ENCODE measurements at places on chromosomes 6 and 20.

DNA sequence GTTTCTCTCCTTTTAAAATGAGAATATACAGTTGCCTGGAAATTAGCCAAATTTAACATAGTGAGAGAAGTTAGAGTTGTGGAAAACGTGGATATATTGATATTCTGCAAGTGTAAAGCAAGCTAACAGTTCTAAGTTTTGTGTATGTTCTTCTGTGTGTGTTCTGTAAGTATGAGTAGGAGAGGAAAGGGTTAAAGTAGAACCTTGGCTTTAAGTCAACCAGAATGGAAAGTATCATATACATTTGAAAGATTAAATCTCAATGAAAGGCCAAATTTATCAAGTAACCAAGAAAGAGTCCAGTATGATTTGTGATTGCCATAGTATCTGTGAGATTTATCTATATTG lies 30.0 kb upstream of the BAG2 start:
- no peak for DNase-seq

DNA sequence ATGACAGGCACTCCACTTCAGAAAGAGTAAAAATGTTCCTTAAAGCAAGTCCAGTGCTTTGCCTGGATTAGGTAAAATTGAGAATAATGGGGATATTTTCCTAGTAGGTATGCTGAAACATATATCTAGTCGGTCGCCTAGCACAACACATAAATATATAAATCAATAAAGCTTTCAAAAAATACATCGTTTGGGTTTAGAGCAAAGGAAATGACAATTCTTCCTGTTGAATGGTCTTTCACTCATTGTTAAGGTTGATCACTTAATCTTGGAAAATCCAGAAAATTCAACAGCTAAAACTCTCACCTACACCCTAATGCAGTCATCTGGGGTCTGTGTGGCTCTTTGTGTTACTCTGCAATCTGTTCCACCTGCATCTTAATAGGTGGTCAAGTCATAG lies 13.9 kb downstream of the HAO1 start:
- DNase-seq, result no peak

- DNase-seq, result no peak
These were observed 97.3 kb downstream of the BMP7 start for GRCh38 chr20:57169162-57169561.

GRCh38 chr6:52260634-52261033 lies 16.3 kb upstream of the IL17F start:
- DNase-seq, result no peak

GRCh38 chr6:40569162-40569910 lies 17.8 kb downstream of the LRFN2 start:
- no peak for DNase-seq

DNA sequence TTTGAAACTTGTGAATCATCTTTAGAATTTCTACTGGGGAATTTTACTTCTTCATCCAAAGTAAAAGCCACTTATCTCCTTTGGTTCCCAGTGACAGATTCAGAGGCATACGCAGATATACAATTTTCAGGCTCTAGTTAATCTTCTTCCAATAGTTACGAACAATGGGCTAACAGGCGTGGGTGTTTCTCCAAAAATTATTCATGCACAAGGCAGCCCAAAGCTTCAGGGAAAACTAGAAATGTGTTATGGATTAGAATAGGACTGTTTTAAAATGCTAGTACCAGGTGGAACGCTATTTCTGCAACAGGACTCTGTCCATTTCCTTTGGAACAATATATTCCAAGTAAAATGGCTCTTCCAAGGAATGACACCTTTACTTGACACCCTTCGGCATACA lies 102.2 kb downstream of the ZNF217 start:
- no peak for DNase-seq

- no peak for DNase-seq
These were observed 136.3 kb downstream of the MRPL14 start for GRCh38 chr6:43990627-43991619.

DNA sequence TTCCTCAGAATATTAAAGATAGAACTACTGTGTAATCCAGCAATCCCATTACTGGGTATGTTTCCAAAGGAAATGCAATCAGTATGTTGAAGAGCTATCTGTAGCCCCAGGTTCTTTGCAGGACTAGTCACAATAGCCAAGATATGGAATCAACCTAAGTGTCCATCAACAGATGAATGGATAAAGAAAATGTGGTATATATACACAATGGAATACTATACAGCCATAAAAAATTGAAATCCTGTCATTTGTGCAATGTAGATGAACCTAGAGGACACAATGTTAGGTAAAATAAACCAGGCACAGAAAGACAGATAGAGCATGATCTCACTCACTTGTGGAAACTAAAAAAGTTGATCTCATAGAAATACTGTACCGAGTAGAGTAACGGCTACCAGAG lies 306.0 kb upstream of the MARCKS start:
- DNase-seq, result no peak

GRCh38 chr6:98039443-98039842 lies 756.4 kb upstream of the MMS22L start:
- no peak for DNase-seq

- no peak for DNase-seq
These were observed at the start of gene BMP7 for GRCh38 chr20:57266291-57267157. Gene BMP7 (minus strand): TSS chr20:57266641. CDS start chr20:57266122, 519 bp downstream.

GRCh38 chr20:62007127-62007647 lies 58.5 kb downstream of the TAF4 start:
- DNase-seq, result no peak

- no peak for DNase-seq
These were observed 27.4 kb upstream of the CAP2 start for GRCh38 chr6:17365961-17366360.

DNA sequence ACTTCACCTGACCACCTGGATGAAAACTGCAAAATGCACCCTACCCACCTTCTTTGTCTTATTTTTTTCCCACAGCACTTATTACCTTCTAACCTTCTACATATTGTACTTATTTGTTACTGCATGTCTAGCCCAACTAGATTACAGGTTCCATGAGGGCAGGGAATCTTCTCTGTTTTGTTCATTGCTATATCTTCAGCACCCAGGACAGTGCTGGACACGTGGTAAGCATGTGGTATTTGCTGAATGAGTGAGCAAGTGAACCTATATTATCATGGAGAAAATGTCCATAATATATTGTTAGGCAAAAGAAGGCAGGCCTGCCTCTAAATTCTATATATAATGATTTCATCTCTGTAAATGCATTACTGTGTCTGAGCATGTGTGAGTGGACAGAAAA lies 107.0 kb downstream of the TRERF1 start:
- no peak for DNase-seq

DNA sequence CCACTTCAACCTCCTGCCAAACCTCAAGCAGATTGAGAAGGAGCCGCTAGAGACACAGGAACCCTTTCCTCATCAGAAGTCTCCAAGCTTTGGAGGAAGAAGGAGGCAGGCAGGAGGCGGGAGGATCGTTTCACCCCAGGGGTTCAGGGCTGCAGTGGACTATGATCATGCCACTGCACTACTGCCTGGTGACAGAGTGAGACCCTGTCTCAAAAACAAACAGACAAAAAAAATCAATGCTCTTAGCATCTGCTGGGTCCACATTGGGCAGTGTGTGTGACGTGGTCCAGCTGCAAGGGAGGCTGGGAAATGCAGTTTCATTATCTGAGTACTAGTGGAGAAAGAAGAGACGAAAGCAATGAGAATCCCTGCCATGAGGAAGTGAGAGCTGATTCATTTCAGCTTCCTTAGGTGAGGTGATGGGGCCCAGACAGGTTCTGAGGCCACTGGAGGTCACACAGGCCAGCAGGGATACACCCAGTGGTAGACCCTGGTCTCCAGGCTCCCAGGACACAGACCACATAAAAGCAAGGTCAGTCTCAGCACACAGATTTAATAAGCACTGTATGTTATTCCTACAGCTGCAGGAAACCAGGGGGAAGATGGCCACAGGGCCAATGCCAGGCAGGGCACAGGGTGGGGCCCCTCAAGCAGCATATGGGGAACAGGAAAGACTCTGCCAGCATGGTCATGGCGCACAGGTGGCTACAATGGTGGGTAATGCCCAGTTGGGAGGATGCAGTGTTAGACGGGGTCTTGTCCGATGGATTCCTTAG lies 4.3 kb downstream of the GFRA4 start:
- no peak for DNase-seq

DNA sequence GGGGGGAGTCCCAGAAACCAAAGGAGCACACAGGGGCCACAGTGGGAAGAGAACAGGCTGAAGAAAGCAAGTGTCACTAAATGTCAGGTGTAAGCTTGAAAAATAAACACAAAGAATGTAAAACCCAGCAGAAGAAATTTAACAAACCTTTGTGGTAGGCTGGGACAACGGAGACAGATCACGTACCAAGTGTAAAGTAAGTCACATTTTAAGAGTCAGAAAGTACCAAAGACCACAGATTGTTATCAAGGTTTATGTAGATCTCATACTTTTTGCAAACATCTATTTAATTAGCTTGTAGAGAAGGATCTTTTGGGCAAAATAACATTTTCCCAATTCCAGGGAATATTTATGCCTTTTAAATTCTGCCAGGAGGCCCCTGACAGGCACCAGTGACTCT lies 1.6 kb downstream of the CLIC5 start:
- DNase-seq, result no peak

GRCh38 chr20:37804584-37805566 lies 98.1 kb upstream of the VSTM2L start:
- no peak for DNase-seq

GRCh38 chr20:5090191-5090590 lies 29.6 kb downstream of the PCNA start:
- no peak for DNase-seq

GRCh38 chr6:34701199-34701598 lies 4.6 kb upstream of the ILRUN start:
- no peak for DNase-seq

DNA sequence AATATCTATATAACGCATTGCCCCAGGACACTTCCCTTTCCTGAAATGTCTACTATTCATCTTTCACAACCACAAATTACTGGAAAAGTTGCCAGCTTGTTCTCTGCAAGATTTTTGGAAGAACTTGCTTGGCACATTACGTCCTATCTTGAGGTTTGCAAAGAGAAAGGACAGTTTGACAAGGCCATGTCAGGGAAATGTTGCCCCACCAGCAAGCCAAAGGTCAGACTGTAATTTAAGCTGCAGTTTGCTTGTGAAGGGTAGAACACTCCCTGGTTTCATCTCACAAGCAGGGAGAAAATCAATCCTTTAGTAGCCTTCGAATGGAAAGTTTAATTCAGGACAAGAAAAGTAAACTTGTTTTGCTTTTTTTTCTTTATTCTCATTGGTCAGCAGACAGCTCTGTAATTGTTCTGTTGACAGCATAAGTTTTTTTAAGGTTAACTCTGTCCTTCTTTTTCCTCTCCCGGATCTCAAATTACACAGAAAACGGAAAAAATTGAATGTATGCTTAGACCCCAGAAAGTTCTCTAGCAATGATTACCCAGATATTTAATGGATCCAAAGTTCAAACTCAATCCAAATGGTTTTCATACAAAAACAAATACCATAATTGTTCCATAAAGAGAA lies 541.8 kb upstream of the NRSN1 start:
- no peak for DNase-seq

GRCh38 chr6:142349215-142349823 lies 47.5 kb downstream of the ADGRG6 start:
- DNase-seq, result no peak

DNA sequence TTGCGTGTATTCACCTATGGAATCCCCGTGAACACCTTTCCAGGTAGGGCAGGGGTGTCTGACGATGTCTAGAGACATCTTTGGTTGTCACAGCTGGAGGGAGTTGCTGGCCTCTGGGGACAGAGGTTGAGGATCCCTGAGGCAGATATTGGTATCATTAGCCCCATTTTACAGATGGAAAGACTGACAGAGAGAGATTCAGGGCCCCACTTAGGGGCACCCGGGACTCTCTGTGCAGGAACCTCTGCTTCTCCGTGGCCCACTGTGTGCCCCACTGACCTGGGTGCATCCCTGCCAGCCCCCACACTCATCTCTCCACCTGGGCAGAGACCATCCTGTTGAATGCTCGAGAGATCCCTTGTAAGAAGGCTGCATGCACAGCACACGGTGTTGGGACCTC lies 111.2 kb downstream of the EDN3 start:
- no peak for DNase-seq

- DNase-seq, result no peak
These were observed 48.7 kb upstream of the GATA5 start for GRCh38 chr20:62524505-62524911.

DNA sequence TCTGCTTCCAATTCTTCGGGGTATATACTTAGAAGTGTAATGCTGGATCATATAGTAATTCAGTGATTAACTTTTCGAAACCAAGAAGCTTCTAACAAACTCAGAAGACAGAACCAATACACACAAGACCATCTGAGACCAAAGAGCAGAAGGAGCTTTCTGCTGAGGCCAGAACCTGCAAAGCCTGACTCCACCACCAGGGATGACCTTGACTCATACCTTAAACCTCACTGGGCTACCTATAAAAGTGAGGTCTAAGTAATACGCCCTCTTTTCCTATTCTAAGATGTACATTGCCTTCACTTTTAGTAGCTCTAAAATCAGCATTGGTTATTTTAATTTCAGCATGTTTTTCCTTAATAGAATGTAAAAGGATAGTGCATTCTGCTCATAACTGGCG lies 84.8 kb downstream of the FOXF2 start:
- no peak for DNase-seq

- no peak for DNase-seq
These were observed 6.8 kb downstream of the CNKSR3 start for GRCh38 chr6:154503658-154504057.

GRCh38 chr6:9634776-9635175 lies 780.1 kb downstream of the TFAP2A start:
- DNase-seq, result no peak

- DNase-seq, result no peak
These were observed 75.8 kb downstream of the TMEM170B start for GRCh38 chr6:11613336-11613735.

- DNase-seq, result no peak
These were observed 75.0 kb upstream of the EZR start for GRCh38 chr6:158894193-158894592.

DNA sequence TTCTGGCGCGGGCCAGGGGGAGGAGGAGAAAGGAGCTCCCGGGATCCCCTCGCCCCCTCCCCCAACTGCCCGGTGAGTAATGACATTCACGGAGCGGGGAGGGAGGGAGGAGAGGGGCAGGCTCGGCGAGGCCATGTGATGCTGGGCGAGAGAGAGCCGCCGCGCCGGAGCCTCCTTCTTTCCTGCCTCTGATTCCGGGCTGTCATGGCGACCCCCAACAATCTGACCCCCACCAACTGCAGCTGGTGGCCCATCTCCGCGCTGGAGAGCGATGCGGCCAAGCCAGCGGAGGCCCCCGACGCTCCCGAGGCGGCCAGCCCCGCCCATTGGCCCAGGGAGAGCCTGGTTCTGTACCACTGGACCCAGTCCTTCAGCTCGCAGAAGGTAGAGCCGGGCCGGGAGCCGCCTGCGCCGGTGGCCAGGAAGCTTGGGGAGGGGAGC lies at the start of gene GDAP1L1:
Gene GDAP1L1, plus strand, starts transcription at position 178 of the 441 bp plus-strand sequence. Its CDS starts 27 bp downstream, at position 205.
- DNase-seq, result no peak

DNA sequence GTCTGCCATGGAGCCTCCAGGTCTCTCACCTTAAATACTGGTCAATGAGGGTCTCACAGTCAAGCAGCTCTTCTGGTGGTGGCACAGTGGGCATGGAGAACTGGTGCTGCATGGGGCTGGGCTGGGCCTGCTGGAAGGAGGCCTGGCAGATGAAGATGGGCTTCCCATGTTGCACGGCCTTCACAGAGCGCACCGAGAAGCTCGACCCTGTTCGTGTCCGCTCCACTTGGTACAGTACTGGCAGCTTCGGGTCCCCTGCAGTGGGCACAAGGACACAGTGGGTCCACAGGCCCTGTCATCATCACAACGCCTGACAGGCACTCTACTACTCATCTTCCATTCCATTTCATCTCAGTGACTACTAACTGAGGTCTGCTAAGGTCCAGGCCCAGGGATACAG lies 8.8 kb downstream of the ACOT8 start:
- no peak for DNase-seq
